ENCODE measurements at places on chromosomes 11 and 22.

DNA sequence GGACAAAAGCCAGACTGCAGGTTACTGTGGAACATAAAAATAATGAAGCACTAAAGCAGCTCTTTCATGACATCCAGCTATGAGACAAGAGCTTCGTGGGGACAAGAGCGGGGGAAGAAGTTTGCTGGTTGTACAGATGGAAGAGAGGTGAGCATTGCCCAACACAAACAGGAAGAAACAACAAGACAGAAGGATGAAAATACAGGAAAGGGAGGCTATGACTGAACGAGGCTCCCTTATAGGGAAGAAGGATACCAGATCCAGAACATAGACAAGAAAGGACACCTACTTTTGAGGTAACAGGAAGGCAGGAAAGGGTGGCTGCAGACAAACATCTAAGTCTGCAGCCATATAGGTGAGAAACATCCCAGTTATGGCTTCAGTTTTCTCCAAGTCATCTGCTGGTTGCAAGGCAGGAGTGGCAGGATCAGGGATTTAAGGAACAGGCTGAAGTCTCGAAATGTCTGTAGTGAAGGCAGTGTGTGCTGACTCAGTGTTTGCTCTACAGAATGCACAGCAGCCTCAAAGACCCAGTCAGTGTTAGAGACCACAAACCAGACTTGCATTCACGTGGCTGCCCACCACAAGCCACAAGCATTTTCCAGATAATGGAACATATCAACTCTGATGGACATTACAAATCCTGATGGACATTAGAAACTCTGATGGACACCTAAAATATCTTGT is 1.9 kb downstream of the CLTCL1 start:
- no peak for DNase-seq

DNA sequence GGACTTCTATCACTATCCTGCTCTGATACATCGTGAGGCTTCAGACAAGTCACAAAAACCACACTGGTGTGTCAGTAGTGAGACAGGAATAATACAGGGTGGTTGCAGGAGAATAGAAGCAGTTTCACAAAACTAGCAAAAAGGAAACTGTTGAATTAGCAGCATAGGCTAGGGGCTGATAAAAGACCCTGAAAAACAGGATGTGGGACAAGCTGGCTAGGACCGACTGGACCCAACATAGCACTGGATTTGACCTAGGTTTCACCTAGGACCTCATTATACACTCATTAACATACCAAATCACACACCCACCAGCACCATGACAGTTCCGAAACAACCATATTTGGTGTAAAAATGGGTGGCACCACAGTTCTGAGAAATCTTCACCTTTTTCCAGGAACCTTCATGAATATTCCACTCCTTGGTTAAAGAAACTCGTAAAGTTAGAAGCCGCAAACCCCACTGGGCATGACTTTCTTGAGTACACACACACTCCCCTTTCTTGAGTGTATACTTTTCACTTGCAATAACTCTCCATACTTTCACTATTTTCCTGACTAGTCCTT is 76.2 kb downstream of the SLC1A2 start:
- DNase-seq, result no peak

DNA sequence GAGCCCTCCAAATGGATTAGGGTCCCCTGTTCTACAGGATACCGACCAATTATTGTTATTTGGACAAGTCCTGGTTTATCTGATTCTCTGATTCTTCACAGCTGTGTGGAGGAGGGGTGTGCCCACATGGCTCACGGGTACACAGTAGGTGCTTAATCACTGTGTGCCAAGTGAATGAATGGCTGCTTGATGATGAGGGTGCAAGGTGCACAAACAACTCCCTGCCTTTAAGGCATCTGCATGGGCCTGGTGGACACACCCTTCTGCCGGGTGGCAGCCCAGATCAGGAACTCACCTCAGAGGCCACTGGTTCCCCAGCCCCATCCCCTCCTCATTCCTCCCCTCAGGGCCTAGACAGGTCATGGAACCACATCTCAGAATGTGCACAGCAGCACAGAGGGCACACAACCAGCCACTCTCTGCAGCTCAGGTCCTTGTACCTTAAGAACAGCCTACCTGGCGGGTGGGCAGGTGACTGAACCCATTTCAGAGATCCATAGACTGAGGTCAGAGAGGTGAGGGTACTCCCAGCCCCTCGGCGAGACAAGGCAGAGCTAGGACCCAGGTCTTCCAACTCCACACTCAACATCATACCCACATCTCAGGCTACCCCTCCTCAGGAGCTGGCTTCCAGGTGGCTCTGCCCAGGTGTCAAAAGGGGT is 50.3 kb downstream of the SHANK2 start:
- no peak for DNase-seq

GRCh38 chr11:32267679-32268187 is 167.6 kb downstream of the WT1 start:
- no peak for DNase-seq

GRCh38 chr22:21611210-21611977 is 18.4 kb downstream of the YDJC start:
- no peak for DNase-seq

GRCh38 chr11:130849215-130849568 is 67.1 kb downstream of the SNX19 start:
- DNase-seq, result no peak

GRCh38 chr11:78040691-78041379 is 17.8 kb upstream of the KCTD14 start:
- peak; percentile 53 for DNase-seq

GRCh38 chr11:121534131-121535093 is 81.6 kb upstream of the SORL1-AS1 start:
- DNase-seq, result no peak

- no peak for DNase-seq
Observed at GRCh38 chr22:49629586-49630447, 197.9 kb downstream of the BRD1 start.

- no peak for DNase-seq
Observed at GRCh38 chr11:134512061-134512460, 100.0 kb upstream of the B3GAT1 start.

- DNase-seq, result no peak
Observed at GRCh38 chr11:33187998-33188722, 26.9 kb upstream of the CSTF3 start.

DNA sequence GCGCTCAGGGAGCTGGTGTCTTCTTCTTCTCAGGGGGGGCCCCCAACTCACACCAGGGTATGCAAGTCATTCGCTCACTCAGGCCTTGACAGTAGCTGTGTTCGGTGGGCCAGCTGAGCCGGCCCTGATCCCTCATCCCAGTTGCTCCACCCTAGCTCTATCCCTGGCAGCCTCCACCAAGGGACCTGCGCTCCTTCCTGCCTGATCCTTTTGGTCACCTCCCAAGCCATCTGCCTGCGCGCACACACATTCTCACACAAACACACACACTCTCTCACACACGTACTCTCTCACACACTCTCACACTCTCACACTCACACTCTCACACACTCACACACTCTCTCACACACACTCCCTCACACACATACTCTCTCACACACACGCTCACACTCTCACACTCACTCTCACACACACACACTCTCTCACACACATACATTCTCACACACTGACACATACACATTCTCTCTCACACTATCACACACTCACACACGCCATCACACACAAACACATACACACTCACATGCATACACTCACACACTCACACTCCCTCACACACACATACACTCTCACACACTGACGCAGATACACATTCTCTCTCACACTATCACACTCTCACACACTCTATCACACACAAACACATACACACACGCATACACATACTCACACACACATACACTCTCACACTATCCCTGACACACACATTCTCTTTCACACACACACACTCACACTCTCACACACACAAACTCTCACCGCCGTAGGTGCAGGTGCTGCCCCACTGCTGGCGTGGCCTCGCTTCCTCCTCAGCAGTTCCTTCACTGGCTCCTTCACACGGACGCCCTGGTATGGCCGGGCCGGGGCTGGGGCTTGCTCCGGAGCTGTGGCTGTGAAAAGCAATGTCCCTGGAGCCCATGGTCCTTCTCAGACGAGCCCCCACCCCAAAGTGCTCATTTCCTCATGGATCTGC is 20.8 kb downstream of the POU2AF1 start:
- DNase-seq, result no peak

Data from H9 (cell line).